MCF 10A (cell line): ENCODE measurements at places on chromosomes 2 and 18. TPM values are rescaled to one million over a fixed set of nuclear protein-coding genes. Genes with fewer than 3 reads are reported as not detected.

SERPINB11 gene
- not detected in 2 replicates for total RNA-seq

DNA sequence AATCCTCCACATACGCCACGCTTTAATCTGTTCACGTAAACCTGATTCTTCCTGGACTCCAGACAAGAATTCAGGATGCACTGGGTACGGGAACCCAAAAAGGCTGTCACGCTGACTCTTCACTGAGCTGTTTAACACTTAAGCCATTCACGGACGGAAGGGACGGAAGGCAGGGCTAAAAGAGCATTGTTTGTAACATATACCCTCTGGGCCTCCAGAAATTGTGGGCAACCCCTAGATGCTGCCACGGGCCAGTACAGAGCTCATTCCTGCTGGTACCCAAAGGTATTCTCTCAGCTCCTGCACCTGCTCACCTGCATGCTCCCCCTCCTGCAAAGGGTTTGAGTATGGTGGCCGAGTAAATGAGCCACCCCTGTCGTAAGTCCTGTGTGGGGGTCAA lies 45.6 kb upstream of the RMP24 start:
- DNase-seq = no peak

GRCh38 chr18:26614374-26614773 lies 66.0 kb upstream of the KCTD1 start:
- DNase-seq = no peak

DNA sequence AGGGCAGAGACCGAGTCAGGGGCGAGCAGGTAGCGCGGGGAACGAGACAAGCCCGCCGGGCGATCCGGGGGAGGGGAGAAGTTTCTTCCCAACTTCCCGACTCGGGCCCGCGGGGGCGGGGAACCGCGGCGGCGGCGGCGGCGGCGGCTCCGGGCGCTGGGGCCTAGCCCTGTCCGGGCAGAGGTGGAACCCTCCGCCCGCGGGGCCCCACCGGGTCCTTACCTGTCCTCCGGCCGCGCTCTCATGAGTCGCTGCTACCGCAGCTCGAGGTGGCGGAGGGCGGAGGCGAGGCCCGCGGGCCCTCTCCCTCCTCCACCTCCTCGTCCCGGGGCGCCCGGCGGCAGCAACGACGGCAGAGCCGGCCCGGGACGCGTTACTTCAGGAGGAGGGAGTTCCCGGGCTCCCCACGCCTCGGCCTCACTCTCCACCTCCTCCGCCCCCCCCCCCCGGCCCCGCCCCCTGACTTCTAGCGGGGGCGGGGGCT lies at the start of gene YES1:
TSS of gene YES1 (minus strand) at position 351 of the 484 bp plus-strand sequence. CDS start 55,415 bp downstream, outside the sequence.
- peak; percentile 84 for DNase-seq

GCKR gene
- total RNA-seq = not detected in 2 replicates

- no peak for DNase-seq
Observed at GRCh38 chr2:103294420-103294819, 532.6 kb downstream of the TMEM182 start.

CPLX4 gene
- not detected in 2 replicates for total RNA-seq

OTOS gene
- total RNA-seq = not detected in 2 replicates

ROCK1 gene
- 44.6 and 47.9 TPM in 2 replicates for total RNA-seq

DNA sequence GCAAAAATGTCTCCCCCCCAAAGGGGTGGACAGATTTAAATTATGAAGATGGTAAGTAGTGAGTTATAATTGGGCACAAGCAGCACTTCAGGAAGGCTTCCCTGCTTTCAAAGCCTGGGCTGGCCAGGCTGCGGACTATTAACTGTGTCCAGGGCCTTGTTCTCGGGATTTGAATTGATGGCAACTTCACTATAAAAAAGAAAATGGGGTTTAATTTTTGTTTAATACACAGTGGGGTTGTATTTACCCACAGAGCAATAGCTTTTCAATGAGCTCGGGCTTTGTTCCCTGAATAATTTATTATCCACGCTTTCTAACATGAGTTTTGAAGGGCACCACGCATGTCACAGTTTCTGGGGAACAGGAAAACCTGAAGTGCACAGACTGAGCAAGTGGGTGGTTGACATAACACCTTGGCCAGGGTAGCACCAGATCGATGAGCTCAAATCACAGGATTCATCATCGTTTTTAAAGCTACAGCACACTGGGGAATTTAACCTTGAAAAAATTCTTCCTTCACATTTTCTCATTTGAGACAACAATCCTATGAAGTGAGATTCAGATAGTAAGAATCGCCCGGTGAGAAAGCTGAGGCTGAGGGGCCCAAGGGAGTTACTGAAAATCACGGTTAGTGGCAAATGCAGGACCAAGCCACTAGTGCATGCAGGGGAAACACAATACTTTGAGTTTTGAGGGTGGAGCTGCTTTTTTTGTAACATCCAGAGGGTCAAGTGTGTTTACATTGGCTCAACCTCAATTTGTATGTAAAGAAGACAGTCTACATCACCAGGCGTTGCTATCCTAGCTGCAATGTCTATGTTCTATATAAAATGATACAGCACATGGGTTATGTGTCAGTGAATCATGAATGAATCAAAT lies 28.9 kb upstream of the LMAN1 start:
- DNase-seq = no peak

GRCh38 chr2:138652378-138652777 lies 127.8 kb downstream of the NXPH2 start:
- DNase-seq = no peak

DNA sequence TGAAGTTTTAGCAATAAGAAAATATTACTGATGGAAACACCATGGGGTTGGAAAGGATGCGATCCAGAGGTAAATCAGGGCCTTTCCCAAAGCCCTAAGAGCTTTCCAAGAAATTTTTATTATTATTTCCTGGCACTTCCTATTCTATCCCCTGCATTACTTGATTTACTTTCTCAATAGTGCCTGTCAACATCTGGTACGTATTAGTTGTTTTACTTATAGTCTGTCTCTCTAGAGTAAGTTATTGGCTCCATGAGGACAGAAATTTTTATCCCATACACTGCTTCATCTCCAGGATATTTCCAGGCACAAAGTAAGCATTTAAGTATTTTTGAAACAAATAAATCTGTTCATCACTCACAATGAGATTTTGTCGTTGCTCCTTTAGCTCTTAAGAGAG lies 18.1 kb downstream of the PPP4R1 start:
- no peak for DNase-seq

CCDC68 gene
- total RNA-seq = 3.3 TPM in 2 replicates

- no peak for DNase-seq
Observed at GRCh38 chr18:48771641-48772375, 179.0 kb downstream of the SMAD7 start.

- peak; percentile 79 for DNase-seq
Observed at GRCh38 chr2:65435625-65436168, 3.3 kb upstream of the SPRED2 start.

SAG gene
- total RNA-seq = not detected in 2 replicates

IGFBP5 gene
- not detected in 2 replicates for total RNA-seq

DNA sequence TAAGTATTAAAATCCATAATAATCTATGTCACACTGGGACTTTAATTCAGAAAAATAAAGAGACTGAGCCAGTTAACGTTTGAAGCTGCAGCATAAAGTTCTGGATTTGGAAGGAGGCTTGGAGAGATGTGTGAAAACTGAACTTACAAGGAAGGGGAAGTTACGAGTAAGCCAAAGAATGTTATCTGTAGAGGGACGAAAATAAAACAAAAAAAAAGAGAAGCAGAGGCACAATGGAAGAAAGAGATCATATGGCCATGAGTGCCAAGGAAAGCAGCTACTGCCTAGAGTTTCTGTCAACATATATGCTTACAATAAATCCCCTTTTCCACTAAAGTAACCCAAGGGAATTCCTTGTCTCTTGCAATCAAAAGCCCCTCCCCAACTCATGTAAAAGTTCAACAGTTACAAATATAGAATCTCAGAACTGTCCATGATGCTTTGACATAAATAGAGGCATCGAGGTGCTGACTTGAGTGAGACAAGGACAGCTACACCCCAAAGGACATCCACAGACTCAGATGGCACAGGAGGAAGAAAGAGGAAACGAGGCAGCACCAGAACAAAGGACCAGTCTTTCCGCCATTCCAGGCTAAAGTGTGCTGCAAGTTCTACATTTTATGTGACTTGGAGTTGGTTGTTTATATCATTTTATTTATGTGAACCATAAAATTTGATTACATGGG lies 16.1 kb upstream of the ARL5A start:
- no peak for DNase-seq

LONRF2 gene
- not detected in 2 replicates for total RNA-seq

- no peak for DNase-seq
Observed at GRCh38 chr2:189253836-189254235, 74.3 kb upstream of the COL5A2 start.
